Cardiac fibroblast (primary cell): ENCODE measurements at places on chromosomes 13 and 19.

GRCh38 chr19:45403781-45404556 lies 900 bp downstream of the PPP1R13L start:
- peak; percentile 54 for DNase-seq

DNA sequence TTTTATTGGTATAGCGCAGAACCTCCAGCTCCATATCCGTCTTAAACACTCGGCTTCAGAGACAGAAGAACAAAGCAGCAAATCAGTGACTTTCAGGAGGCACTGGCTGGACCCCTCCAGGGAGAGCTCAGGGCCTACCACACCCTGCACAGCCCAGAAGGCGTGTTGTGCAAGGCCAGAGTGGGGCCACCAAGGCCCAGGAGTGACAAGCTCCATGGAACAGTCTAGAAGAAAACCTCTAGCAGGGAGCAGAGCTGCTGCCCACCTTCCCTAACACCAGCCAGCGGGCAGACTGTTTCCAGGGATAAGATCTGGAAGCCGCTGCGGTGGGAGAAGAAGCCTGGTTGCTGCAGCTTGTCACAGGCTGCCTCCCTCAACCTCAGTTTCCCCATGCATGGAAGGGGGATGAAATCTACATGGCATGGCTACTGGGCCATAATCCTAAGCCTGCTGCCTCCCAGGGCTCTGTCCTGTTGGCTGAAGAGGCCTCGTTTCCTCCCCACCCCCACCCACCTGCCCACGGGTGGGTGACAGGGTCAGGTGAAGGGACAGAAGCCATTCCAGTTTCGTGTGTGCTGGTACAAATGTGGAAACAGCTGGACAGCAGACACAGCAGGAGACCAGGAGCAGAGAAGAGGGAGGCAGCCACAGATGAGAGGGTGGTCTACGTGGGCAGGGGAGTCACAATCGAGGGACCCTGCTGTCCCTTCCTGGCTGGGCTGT lies 57.4 kb downstream of the PEPD start:
- DNase-seq, result no peak

- DNase-seq, result peak; percentile 59
Measured at GRCh38 chr19:48806818-48807589, 3.8 kb downstream of the BCAT2 start.

- peak; percentile 12 for DNase-seq
Measured at GRCh38 chr19:50008532-50008931, 16.6 kb downstream of the VRK3 start.

DNA sequence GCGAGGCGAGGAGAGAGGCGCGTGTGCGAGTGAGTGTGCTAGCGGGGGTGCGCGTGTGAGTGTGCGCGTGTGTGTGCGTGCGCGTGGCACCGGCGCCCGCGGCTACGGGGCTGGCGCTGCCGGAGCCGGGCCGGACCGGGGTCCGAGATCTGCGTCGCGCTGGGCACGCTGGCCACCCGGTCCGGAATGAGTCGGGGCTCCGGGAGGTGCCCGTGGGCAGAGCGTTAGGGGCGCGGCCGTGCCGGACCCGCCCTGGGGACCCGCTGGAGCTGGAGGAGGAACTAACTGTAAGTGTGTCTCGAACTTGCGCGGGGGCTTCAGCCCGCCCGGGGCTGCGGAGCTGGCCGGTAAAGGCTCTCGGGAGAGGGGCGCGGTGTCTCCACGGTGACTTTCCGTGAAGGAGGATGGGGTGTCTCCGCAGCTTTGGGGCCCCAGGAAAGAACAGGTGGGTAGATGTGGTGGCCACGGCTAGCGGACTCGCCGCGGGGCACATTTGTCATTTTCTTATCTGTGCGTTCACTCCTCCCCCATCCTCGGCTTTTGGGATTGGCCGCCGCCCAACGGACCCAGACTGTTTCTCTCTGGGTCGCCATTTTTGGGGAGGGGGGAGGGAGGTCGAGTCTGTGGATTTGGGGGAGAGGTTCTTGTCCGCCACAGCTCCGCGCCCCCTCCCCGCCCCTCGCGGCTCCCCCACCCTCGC lies 10.1 kb upstream of the SOX1 start:
- DNase-seq, result no peak

- DNase-seq, result peak; percentile 65
Measured at GRCh38 chr19:38514812-38515633, 81.5 kb downstream of the RYR1 start.

- DNase-seq, result peak; percentile 5
Measured at GRCh38 chr13:19861762-19862161, 1.7 kb downstream of the ZMYM5 start.

- DNase-seq, result no peak
Measured at GRCh38 chr13:50831512-50831911, 12.0 kb downstream of the DLEU7 start.

GRCh38 chr13:27622102-27622820 lies 569 bp downstream of the POLR1D start:
- peak; percentile 45 for DNase-seq

DNA sequence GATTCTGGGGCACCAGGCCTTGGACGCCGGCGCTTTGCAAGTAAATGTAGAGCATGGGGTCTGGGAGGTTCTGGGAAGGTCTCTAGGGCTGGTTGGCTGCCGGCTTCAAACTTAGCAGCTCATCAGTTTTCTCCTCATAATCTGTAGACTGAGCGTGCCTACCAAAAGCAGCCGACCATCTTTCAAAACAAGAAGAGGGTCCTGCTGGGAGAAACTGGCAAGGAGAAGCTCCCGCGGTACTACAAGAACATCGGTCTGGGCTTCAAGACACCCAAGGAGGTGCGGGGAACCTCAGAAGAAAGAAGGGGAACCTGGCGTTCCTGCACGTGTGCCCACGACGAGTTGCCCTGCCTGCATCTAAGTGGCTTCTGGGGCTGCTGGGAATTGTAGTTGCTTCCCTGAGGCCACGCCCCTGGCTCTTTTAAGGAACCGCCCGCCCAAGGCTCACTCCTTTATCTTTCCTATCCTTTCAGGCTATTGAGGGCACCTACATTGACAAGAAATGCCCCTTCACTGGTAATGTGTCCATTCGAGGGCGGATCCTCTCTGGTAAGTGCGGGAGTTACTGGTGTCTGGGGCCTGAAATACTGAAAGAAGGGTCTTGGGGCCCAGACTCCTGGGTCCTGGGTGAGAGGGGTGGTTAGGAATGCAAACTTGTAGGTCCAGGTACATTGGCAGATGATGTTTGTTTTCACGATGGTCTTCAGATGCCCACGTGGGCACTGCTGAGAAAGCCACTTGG lies 984 bp downstream of the RPS11 start:
- DNase-seq, result peak; percentile 71

DNA sequence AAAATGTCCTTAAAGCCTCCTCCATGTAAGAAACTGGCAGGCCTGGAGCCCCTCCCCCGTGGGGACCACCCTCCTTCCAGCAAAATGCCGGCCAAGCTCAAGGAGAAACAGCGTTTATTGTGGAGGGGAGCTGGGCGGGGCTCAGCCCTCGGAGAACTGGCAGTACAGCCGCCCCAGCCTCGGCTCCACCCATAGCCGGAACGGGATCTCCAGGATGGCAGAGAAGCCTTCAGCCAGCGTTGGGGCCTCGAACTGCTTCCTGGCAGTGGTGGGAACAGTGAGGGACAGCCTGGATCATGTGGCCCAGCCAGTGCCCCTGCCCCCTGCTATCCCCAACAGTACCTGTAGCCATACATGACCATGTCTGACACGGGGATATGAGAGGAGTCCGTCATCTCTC lies 6.3 kb downstream of the PNKP start:
- peak; percentile 37 for DNase-seq

- DNase-seq, result no peak
Measured at GRCh38 chr19:6250909-6251308, 28.9 kb downstream of the MLLT1 start.

GRCh38 chr19:18503337-18503970 lies 18.4 kb downstream of the ELL start:
- no peak for DNase-seq

DNA sequence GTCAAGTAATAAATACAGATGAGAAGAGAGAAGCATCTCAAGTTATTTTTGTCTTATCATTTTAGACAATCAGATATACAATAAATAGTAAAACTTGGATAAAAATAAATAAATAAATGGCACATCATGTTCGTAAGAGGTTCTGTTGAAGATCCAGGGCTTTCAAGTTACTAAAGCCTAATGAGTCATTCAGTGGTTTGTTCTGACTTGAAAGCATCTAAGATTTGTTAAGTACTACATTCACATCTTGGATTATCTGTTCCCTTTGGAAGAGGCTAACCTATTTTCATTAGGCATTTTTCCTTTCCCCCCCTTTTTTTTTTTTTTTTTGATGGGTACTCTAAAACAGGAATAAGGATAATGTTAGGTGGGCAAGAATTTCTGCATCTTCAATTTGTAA lies 429.3 kb downstream of the PCDH20 start:
- no peak for DNase-seq

GRCh38 chr19:47512183-47512947 lies 2.5 kb downstream of the NAPA start:
- DNase-seq, result peak; percentile 39

DNA sequence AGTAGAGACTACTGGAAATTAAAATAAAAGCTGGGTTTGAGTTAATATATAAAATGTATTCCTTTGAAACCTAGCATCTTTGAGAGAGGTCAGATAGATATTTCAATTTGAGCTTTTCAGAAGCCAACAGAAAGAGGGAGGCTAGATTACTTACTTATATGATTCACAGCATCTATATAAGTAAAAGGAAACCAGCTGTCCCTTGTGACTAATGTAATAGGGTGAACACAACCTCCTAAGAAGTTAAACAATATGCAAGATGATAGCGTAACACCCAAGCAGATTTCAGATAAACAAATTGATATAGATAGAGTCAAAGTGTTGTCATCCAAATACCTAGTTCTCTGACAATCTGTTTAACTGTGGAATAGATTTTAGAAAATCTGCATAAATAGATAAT lies 393.5 kb upstream of the GPC6 start:
- peak; percentile 15 for DNase-seq

DNA sequence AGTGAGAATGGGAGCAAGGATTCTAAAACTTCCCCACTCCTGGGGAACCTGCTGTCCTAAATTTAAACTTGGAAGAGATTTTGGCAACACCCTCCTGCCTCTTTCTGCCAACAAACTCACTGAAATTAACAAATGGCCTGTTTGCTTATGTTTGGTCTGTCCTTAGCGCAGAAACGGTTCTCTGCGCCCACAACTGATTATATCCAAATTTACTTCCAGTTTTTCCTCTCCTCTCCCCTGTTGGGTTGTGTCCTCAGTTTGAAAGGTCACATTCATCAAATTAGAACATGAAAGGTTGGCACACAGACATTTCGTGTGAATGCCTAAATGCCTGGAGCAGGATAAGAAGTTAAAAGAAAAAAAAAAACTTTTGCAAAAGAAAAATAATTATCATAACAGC lies 56.4 kb upstream of the MRI1 start:
- no peak for DNase-seq

GRCh38 chr13:103676329-103676728 lies 610.1 kb upstream of the SLC10A2 start:
- no peak for DNase-seq

DNA sequence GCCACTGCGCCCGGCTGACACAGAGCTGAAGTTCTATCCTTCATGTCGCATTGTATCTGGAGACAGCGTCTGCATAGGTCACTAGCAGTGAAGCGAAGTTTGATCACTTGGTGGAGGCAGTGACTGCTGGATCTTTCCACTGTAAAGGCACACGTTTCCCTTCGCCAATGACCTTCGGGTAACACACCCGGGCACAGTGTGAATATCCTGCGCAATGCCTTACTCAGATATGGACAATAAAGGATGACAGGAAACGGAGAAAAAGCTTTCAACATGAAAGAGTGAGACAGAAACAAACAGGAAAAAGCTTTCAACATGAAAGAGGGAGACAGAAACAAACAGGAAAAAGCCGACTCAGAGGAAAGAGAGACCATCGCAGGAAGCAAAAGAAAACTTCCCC lies 17.1 kb downstream of the ARL11 start:
- no peak for DNase-seq

DNA sequence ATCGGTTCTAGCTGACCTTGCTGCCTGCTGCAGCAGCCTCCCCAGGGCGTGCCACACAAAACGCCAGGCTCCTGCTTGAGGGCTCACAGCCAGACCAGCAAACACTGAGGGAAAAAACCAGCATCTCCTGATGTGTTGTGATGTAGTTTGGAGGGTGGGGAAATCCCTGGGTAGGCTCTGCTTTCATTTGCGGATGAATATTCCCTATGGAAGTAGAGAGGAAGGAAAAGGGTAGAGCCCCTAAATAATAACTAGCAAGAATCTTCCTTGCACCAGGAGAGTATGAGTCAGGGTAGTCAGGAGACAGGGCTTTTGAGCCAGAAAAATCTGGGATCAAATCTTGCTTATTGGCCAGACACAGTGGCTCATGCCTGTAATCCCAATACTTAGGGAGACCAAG lies 545.3 kb downstream of the RFC3 start:
- no peak for DNase-seq

- DNase-seq, result no peak
Measured at GRCh38 chr13:70457474-70457873, 349.2 kb upstream of the KLHL1 start.

DNA sequence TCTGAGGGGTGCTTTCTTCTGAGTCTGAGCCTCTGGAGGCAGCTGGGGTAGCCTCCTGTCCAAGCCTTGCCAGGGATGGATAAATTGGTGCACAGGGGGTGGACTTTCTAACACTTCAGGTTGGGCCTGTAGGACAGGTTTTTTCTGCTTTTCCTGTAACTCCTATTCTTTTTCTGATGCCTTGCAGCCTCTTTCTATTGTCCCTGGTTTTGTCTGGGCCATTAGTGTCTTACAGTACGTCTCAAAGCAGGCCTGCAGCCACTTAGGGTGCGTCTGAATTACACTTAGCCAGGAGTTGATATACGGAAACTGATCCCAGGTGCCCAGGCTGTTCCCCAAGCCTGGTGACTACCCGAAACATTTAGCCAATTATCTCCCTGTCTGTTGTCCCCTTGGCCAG lies 213.3 kb upstream of the HTR2A start:
- no peak for DNase-seq
